ENCODE measurements at places on chromosomes 6 and 20.

- no peak for DNase-seq
Measured at GRCh38 chr6:38571721-38572120, 68.0 kb downstream of the BTBD9 start.

DNA sequence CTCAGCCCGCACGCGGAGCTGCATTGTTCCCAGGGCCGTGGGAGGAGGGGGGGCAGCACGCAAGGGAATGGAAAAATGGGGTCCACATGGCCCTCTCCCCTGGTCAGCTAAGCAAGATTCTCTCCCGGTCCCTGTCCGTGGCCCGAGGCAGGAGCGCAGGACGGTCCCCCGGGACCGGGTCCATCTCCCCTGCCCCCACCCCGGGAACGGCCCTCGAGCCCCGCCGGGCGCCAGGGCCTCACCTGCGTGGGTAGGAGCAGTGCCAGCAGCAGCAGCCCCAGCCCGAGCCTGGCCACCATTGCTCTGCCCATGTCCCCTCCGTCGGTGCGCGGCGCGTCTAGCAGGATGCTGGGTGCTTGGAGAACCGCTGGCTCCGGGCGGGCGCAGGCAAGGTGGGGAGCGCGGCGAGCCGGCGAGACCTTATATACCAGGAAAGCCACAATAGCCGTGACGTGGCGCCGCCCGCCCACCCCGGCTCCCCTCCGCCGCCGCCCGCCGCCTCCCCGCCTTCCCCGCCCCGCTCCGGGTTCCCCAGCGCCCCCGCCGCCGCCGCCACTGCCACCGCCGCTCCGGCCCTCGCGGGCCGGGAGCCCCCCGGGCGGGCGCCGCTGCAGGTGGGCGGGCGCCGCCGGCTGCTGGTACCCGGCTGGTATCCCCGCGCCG lies at the start of gene CD24:
CD24 (minus strand) TSS at position 394 of the 663 bp plus-strand sequence; CDS start at position 311, 83 bp downstream.
- DNase-seq, result no peak

GRCh38 chr6:74000666-74001490 lies 304.9 kb downstream of the CD109 start:
- DNase-seq, result no peak

DNA sequence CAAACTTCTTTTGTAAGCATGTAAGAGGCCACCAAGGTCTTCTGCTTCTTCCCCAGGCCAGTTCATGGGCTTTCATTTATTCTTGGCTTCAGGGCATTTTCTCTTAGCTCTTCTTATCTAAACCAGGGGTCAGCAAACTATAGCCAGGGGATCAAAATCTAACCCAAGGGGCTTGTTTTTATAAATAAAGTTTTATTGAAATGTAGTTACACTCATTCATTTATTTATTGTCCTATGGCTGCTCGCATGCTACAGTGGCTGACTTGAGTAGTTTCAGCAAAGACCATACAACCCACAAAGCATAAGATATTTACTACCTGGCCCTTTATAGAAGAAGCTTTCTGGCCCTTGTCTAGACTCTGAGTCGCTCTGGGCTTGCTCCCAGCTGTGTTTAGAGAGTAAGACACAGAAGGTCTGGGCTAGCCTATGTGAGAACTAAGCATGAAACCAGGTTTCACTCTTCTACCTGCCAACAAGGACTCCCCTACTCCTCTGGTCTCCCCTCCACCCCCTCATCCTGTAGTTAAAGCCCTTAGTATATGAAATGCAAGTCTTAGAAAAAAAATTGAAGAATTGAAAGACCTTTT lies 43.2 kb downstream of the KHDC1L start:
- no peak for DNase-seq

GRCh38 chr6:129771678-129772077 lies 61.7 kb upstream of the ARHGAP18 start:
- no peak for DNase-seq

GRCh38 chr6:32076321-32076809 lies 32.8 kb downstream of the TNXB start:
- DNase-seq, result no peak

- no peak for DNase-seq
Measured at GRCh38 chr6:2950713-2951112, 20.7 kb downstream of the SERPINB6 start.

DNA sequence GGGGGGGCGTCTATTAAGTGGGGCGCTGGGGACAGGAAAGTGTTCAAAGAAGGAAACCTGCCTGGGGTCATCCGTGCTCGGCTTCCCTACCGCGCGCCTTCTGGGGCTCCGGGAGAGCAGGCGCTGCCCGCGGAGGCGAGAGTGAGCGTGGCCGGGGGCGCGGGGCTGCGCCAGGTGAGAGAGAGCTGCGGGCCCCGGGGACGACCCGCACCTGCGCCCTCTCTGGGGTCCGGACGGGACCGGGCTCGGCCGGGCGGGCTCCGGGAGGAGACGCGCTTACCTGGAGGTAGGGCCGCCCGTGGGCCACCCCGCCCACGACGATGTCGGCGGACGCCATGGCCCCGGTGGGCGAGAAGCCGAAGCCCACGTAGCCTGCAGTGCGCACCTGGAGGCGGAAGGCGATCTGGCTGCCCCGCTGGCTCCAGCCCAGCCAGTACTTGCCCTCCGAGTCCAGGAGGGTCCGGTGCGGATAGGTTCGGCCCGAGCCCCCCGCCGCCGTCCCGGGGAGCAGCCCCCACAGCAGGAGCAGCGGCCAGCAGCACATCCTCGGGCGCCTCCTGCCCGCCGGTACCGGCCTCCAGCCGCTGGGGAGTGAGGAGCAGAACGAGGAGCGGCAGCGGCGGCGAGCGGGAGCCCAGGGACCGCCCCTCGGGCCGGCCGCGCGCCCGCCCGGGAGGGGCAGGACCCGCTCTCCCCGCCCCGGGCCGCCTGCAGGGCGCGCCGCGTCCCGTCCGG lies at the start of gene MOXD1:
MOXD1 (minus strand) TSS at position 593 of the 735 bp plus-strand sequence; CDS start at position 544, 49 bp downstream.
- DNase-seq, result peak; percentile 21

DNA sequence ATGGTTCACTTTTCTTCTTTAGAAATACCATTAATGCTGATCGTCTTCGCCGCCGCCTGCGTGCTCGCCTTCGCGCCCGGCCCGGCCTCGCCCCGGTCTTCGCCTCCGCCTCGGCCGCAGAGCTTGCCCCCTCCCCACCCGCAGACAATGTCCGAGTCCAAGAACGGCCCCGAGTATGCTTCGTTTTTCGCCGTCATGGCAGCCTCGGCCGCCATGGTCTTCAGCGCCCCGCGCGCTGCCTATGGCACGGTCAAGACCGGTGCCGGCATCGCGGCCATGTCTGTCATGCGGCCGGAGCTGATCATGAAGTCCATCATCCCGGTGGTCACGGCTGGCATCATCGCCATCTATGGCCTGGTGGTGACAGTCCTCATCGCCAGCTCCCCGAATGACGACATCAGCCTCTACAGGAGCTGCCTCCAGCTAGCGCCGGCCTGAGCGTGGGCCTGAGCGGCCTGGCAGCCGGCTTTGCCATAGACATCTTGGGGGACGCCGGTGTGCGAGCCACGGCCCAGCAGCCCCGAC lies 4.8 kb upstream of the PRPH2 start:
- DNase-seq, result no peak

Measured in Kasumi-1 (cell line).